Stimulated activated CD4-positive, alpha-beta T cell treated with anti-CD3 and anti-CD28 coated beads, Interleukin-4, amount 100 ng/mL, for 4 hours (primary cell): ENCODE measurements at places on chromosomes 6 and 20.

- DNase-seq, result no peak
These were observed 683.3 kb downstream of the QKI start for GRCh38 chr6:164097551-164098398.

DNA sequence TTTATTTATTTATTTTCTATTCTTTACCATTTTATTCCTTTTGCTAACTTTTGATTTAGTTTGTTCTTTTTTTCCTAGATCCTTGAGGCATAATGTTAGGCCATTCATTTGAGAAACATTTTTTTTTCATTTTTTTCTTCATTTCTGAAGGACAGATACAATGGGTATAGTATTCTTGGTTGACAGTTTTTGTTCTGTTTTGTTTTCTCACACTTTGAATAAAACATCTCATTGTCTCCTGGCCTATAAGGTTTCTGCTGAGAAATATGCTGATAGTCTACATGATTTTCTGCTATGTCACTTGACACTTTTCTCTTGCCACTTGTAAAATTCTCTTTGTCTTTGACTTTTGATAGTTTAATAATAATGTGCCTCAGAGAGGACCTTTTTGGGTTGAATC, 294.6 kb upstream of the EPHA7 start:
- no peak for DNase-seq

GRCh38 chr6:35496036-35496840, 641 bp downstream of the TEAD3 start:
- DNase-seq, result no peak

GRCh38 chr6:87184762-87185250, 29.4 kb downstream of the ZNF292 start:
- DNase-seq, result no peak

DNA sequence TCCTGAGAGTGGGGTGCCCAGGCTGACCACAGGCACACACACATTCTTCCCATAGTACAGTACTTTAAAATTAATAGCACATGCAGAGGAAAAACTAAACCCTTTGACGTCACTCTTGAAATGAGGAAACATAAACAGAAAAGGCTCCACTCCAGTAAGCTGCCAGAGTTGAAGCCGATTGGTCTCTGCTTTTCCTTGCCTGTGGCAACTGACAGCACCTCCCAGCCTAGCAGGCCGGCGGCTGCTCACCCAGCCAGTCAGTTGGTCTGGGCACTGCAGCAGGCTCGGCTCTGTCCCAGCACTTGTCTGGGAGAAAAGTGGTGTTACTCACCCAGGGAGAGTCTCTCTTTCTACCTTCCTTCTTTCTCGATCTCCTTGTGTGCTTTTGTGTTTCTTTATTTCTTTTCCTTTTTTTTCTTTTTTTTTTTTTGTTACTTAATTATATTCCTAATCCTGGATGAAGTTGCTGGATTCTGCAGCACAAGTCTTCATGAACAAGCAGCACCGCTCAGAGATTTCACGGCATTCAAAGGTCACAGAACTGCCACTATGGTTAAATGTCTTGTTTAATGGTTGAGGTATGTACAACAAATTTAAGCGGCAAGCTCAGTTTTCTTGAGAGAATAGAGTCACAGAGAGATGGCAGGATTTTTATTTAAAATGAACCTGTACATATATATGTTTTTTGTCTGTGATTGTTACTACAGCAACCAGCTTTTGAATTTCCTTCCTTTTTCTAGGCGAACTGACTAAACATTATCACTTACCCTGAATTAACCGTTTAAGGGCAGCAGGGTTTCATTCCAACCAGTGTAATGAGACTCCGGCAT, at the start of gene PDE7B:
TSS of gene PDE7B (plus strand) at position 260 of the 830 bp plus-strand sequence.
- DNase-seq, result peak; percentile 7

GRCh38 chr6:120039664-120040063, 690.1 kb upstream of the MAN1A1 start:
- DNase-seq, result no peak

- DNase-seq, result no peak
These were observed 36.8 kb upstream of the SAMD3 start for GRCh38 chr6:130259557-130259956.

DNA sequence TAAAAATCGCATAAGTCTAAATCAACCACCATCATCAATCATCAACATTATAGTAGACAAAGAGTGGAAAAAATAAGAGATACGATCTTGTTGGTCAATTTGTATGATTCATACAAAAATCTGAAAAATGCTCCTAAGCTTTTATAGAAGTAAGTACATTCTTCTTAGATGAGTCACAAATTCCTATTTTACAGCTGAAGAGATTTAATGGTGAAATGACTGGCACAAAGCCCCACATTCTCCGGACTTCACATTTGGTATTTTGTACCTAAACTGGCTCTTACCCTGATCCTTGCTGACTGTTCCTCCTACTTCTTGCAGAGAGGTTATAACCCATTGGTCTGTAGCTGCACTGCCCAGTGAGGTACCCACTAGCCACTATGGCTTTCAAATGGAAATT, 29.9 kb upstream of the PREP start:
- DNase-seq, result no peak

GRCh38 chr6:135600931-135601330, 103.4 kb upstream of the AHI1 start:
- no peak for DNase-seq
